Pancreas (tissue), 10 donors: ENCODE measurements at places on chromosomes 1 and 21. TPM values are rescaled to one million over a fixed set of nuclear protein-coding genes. Genes with fewer than 3 reads are reported as not detected.

- DNase-seq, result no peak
- no peaks in the 10 kb centered on the region for H3K4me1 ChIP-seq
- no peak overlapping the region for H3K27ac ChIP-seq
- H3K36me3 ChIP-seq, result no peaks in the 10 kb centered on the region
- H3K4me3 ChIP-seq, result no peak overlapping the region
Observed at GRCh38 chr1:10001016-10001665, 4.1 kb downstream of the RBP7 start.

DNA sequence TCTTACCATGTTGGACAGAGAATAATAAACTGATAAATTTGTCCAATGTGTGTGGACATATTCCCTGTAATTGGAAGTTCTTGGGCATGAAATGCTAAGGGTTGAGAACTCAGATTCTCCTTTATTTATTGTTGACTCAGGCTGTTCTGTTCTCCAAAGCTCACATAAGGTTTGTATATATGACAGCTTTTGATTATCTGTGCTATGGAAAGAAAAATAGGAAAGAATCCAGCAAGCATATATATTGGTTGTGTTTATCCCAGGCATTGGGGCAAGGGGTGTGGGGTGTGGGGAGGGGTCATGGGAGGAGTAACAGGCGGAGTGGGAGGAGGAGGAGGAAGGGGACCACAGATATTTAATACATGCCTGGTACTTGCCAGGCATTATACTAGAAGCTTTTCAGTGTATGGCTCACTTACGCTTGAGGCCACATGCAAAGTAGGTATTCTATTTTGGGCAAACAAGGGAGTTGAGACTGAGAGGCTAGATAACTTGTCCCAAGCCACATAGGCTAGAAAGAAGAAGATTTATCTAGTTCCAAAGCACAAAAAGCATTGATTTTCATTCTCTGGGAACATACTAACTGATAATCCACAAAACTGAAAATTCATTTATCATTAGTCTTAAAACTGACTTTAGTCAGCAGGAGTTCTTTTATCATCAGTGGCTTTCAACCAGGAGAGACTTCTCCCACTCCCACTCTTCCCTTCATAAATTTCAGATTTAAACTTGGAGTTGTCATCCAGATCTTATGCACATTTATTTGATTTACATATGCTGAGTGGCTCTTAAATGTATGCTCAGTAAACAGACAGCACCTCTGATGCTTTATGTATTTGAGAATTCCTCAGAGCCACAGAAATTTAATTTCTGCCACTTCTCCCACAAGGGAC is 27.2 kb downstream of the NGF start:
- H3K27ac ChIP-seq, result no peak overlapping the region
- no peaks in the 10 kb centered on the region for H3K27me3 ChIP-seq

GRCh38 chr21:16134134-16134533 is 404.4 kb downstream of the USP25 start:
- H3K27me3 ChIP-seq, result no peaks in the 10 kb centered on the region
- no peaks in the 10 kb centered on the region for H3K4me1 ChIP-seq
- DNase-seq, result no peak
- H3K36me3 ChIP-seq, result no peaks in the 10 kb centered on the region
- no peak overlapping the region for H3K27ac ChIP-seq

DNA sequence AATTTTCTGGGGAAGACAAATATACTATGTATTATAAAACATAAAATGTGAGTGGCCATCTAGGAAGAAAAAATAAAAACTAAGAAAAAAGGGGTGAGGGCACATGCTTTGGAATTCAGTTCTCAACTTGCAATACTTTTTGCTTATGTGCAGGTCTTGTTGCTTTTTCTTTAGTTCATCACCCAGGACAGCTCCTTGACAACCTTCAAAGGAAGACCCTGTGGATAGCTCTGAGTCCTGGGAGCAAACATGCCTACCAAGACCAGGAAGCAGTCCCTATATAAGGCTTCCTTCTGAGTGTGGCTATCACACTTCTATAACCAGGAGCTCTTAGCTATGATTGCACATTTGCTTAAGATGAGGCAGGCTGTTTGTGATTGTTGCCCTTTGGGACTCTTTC is 78.0 kb downstream of the WDR64 start:
- no peaks in the 10 kb centered on the region for H3K27me3 ChIP-seq
- H3K4me1 ChIP-seq, result no peaks in the 10 kb centered on the region
- no peaks in the 10 kb centered on the region for H3K36me3 ChIP-seq
- no peak overlapping the region for H3K4me3 ChIP-seq
- H3K27ac ChIP-seq, result no peak overlapping the region
- DNase-seq, result no peak

DNA sequence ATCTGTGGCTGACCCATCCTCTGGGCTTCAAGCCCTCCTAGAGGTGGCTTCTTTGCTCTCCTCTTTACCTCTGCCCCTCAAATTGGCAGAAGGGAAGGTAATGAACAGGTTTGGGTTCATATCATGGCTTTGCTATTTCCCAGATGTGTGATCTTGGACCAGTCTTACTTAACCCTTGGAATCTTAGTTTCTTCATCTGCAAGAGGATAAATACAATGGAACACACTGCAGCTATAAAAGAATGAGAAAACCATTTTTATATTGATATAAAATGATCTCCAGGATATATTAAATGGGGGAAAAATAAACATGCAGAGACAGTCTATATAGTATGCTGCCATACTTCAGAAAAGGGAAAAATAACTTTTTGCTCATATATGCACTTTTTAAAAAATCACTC is 5.6 kb downstream of the GLMP start:
- peaks cover 4% of the 10 kb centered on the region for H3K4me1 ChIP-seq
- no peaks in the 10 kb centered on the region for H3K27me3 ChIP-seq
- DNase-seq, result no peak
- no peak overlapping the region for H3K4me3 ChIP-seq

GRCh38 chr1:177937931-177938330 is 31.9 kb downstream of the SEC16B start:
- no peaks in the 10 kb centered on the region for H3K4me1 ChIP-seq
- DNase-seq, result no peak
- H3K4me3 ChIP-seq, result no peak overlapping the region
- no peak overlapping the region for H3K27ac ChIP-seq
- H3K36me3 ChIP-seq, result peaks cover 6% of the 10 kb centered on the region
- H3K27me3 ChIP-seq, result no peaks in the 10 kb centered on the region

DNA sequence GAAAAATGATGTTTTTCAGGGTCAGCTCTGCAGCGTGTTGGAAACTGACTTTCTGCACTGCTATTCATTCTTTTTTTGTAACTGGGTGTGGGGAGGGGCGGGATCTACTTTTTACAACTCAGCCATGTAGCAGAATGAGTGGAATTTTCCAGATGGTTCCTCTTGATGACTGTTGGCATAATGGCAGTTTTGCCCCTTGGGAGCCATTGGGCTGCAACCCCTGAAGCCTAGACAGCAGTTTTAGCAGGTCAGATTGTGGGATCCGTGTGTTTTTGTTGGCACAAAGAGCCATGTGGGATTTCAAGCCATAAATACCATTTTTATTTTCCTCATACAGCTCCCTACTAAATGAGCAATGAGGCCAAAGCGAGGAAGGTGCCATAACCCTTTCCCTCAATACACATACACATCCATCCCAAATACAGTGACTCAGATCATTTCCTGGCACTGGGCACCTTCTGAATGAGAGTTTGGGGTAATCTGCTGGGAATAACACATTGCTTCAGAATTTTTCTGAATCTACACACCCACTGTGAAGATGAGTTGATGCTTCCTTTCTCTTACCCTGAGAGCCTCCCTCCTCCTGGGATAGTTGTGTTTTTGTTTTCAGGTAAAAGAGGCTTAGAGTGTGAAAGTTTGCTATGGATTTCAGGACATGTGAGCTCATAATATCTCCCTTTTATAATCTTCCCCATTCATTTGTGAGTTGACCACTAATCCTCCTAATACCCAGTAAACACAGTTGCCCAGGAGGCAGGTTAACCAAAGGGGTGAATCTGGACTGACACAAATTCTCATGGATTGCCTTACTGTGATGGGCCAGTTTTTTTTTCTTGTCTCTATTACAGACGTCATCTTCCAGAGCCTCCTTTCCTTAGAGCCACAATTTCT is 13.1 kb downstream of the S100A10 start:
- H3K27ac ChIP-seq, result no peak overlapping the region
- H3K27me3 ChIP-seq, result no peaks in the 10 kb centered on the region
- H3K4me3 ChIP-seq, result no peak overlapping the region

GRCh38 chr1:1470626-1471388 is 758 bp upstream of the ATAD3B start:
- no peaks in the 10 kb centered on the region for H3K36me3 ChIP-seq
- H3K27ac ChIP-seq, result peak overlapping the region; percentile 66
- no peaks in the 10 kb centered on the region for H3K27me3 ChIP-seq
- H3K4me1 ChIP-seq, result no peaks in the 10 kb centered on the region
- no peak for DNase-seq
- H3K4me3 ChIP-seq, result peak overlapping the region; percentile 52

DNA sequence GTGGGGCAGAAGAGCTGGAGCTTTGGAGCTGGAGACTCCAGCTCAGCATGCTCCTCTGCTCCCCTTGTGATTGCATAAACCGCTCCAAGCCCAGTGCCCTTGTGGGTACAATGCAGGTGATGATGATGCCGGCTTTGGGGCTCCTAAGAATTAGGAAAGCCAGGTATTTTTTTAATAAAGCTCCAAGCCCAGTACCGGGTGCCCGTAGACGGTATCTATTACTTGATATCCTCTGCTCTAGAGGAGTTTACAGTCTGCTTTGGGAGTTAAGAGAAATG is 27.2 kb downstream of the TENT5C start:
- no peak for DNase-seq
- H3K4me1 ChIP-seq, result peaks cover 43% of the 10 kb centered on the region
- H3K4me3 ChIP-seq, result no peak overlapping the region
- H3K36me3 ChIP-seq, result no peaks in the 10 kb centered on the region
- H3K27ac ChIP-seq, result peak overlapping the region; percentile 83

DNA sequence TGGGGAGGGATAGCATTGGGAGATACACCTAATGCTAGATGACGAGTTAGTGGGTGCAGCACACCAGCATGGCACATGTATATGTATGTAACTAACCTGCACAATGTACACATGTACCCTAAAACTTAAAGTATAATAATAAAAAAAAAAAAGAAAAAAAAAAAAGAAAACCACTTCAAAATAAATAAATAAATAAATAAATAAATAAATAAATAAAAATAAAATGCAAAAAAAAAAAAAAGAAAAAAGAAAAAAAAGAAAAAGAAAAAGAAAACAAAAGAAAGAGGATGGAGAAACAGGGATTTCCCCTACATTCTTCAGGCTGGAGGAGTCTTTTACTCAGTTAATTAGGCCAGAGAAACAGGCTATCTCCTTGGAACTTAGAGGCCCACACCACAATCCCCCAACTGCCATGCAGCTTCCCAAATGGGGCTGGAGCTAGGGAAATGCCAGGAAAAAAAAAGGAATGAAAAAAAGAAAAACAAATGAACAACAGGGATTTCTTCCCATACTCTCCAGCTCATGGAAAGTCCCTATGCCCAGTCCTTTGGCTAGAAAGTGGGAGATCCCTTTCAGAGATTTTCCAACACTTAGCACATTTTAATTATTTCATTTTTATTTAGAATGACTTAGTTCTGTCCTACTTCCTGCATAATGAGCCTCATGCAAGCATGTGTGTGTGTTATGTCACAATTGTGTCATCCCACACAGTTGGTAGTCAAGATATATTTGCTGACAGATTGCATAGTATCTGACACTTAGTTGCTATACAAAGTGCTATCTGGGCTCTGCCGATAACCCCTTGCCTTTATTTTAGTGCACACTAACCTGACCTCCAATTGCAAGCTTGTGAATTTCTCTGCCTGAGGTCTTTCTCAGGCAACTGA is 486.4 kb downstream of the PLPP3 start:
- H3K4me1 ChIP-seq, result no peaks in the 10 kb centered on the region
- no peak for DNase-seq
- no peak overlapping the region for H3K4me3 ChIP-seq

DNA sequence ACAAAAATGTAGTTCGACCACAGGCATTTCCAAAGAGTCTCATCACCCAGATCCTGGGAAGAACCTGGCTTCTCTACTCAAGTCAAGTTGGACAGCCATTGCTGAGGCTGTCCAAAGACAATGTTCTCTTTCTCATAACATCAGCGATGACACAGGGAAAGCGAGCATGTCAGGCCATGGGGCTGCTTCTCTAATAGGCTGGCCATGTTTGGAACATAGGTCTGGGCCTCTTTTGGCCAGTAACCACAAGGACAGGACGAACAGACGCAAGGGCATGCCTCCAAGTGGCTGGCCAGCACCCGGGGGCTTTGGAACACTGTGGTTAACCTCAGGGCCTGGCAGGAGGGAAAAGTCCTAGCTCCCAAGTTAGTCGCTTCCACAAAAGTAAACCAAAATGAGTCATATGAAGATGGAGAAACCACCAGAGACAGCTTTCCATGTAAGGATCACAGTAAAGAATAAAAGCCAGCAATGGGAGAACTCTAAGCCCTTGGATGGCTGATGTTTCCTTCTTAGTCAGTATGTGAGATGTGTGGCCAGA is 80.6 kb upstream of the SLC44A3 start:
- no peak overlapping the region for H3K4me3 ChIP-seq
- H3K27ac ChIP-seq, result no peak overlapping the region
- DNase-seq, result no peak
- no peaks in the 10 kb centered on the region for H3K36me3 ChIP-seq
- H3K27me3 ChIP-seq, result no peaks in the 10 kb centered on the region

- no peak overlapping the region for H3K27ac ChIP-seq
- no peak overlapping the region for H3K4me3 ChIP-seq
Observed at GRCh38 chr21:26881504-26882228, 36.5 kb upstream of the ADAMTS1 start.

The ADORA1 gene
- 9.2 TPM for total RNA-seq
